Activated T-cell treated with anti-CD3 and anti-CD28 coated beads, Interleukin-2, amount 50 U/mL, for 4 hours (primary cell): ENCODE measurements at places on chromosomes 2 and 18. TPM values are rescaled to one million over a fixed set of nuclear protein-coding genes. Genes with fewer than 3 reads are reported as not detected.
A peak's percentile ranks its signal among the peaks of the same experiment; 100 is the strongest.

- DNase-seq, result peak; percentile 4
These were observed 144.1 kb downstream of the SMAD7 start for GRCh38 chr18:48806551-48807261.

GRCh38 chr2:178905261-178905660 is 98.0 kb upstream of the TTN start:
- no peak for DNase-seq

MOCOS gene
- total RNA-seq, result 0.03 TPM

DNA sequence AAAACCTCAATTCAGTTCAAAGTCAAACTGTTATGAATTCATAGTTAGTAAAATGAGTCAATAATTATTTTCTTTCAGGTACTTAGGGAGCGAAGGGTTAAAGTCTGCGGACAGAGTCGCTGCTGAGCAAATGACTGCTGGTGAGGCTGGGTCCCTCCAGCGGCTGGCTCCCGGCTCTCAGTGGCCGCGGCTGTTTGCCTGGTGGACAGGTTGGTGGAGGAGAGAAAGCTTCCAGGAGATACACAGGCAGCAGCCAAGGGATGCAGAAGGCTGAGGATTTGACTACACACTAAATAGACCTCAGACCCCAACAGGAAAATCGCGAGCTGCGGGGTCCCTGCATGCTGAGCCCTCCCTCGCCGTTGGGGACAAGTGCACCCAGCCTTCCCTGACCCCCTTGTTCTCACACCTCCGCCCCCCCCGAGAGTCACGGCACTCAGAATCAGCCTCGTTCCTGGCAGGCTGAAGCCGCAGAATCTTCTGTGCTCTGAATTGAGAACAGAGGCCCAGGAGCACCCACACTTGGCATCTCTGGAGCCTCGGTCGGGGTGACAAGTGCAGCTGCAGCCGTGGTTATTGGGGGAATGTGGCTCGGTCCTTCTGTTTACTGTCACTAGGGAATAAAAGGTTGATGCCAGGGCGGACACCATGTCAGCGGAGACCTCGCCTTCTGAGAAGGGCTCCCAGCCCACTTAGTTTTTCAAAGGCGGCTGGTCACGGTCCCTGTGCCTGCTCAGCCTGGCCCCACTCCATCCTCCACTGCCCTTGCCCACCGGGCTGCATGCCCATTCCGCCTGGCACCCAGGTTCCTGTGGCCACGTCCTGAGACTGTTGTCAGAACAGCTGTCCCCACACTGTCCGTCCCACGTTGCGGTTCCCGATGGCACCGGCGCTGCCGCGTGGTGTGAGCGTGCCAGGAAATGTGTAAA is 74.0 kb downstream of the SLC66A2 start:
- no peak for DNase-seq

DNA sequence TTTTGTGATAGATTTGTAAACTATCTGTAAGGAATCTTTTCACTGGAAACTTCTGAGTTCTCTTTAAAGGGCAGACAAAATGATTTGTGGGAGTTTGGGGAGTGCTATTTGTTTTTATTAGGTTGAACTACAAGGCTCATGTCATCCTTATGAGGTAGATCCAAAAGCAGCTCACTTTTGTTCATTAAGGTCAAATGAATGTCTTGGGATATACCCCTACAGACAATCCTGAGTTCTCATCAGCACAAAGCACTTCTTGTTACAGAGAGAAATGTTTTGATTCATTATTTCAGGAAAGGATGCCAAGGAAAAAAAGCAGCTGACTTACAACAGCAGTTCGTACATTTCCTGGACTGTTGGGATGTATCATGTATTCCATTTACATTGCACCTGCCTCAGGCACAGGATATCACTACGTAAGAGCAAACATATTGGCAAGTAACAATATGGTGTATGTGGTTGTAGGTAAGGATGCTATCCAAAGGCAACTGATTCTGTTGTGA is 68.9 kb downstream of the DCC start:
- no peak for DNase-seq
